ENCODE measurements at places on chromosomes 2 and 18.

DNA sequence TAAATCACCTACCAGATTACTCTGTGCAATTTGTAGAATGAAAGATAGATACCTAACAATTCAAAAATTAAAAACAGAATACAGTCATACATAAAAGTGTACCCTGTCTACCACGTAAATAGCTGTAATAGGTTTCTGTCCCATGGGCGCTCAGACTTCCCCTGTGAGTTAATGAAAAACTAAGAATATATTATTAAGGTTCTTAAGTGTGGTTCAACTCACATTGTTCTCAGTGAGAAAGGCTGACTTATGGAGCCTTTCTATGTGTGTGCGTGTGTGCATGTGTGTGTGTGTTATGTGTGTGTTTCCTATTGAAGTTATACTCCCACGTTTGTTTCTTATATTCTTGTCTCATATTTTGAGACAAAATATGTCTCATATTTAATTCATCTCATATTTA, 114.6 kb upstream of the CD302 start:
- no peak for DNase-seq

DNA sequence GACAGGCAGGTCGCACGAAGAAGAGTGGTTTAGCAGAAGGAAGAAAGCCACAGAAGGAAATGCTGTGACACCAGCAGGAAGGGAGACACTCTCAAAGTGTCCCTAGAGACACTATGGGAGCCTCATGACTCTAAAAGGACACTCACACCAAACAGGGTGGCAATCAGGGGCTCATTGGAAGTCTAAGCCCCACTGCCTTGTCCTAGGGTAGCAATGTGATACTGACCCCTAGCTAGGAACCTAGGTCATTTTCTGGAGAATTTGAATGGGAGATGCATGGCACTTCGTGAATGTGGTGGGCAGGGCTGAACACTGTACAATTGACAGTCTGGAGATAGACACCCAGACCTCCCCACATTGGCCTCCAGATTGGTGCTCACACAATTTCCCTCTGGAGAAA, 385.0 kb downstream of the EIPR1 start:
- DNase-seq = no peak

DNA sequence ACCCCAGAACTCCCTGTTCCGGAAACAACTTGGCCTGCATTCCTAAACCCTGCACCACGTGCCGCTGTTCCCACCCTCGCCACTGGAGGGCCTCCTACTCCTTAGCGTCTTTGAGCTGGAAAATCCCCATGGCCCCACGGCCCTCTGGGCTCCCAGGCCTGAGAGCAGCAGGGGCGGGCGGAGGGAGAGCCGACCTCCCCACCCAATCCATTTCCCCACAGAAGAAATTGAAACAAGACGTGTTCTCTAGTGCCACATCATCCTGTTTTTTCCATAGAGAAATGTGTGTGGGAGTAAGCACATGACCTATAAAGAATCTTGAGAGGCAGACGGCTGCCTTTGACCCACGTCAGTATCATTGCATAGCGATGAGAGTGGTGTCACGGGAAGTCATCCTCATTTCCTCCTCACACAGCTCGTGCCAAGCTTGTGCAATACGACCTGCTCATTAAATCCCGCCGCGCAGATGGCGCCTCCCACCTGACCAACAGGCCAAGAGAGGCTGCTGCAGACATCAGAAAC, 79.2 kb downstream of the LAMA1 start:
- no peak for DNase-seq

- no peak for DNase-seq
These were observed 1.2 kb downstream of the STON1 start for GRCh38 chr2:48531141-48531648.

DNA sequence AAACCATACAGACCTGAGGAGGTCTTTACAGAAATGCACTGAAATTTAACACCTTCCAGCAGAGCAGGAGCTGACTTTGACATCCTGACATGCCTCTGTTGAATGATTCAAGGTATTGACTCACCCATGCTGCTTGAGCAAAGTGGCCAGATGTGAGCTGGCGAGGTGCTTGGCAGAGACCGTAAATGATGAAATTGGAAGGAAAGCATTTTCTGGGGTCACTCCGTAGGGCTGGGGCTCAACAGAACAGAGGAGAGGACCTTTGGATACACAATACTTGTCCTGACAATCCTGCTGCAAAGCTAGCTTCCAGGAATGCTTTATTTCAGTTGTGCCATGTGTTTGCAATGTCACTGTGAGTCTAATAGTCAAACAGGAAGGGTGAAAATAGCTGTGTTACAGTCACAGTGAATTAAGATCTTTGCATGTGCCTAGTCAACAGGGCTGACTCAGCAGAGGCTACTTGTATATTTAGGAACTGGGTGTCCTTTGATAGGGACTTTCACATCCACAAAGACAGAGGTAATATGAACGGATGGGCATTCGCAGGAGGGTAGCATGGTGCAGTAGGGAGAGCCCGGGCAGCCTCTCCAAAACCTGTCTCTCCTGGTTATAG, 31.6 kb upstream of the NCK2 start:
- DNase-seq = no peak

- no peak for DNase-seq
These were observed 229.4 kb upstream of the MMADHC start for GRCh38 chr2:149816756-149817551.

DNA sequence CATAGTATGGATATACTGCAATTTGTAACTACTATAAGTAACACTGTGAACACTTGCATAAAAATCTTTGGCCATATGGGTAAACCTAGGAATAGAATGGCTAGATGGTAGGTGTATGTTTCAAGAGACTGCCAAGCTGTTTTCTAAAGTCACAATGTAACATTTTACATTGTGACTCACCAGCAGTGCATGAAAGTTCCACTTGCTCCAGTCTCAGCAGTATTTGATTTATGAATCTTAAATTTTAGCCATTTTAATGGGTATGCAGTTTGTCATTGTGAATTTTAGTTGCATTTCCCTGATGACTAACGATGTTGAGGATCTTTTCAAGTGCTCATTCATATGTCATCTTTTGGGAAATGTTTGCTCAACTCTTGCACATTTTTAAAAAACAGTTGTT, 86.1 kb downstream of the FARSB start:
- no peak for DNase-seq

- DNase-seq = no peak
These were observed 718.8 kb upstream of the SOX11 start for GRCh38 chr2:4973354-4973753.

GRCh38 chr2:229686122-229686919, 28.0 kb downstream of the DNER start:
- no peak for DNase-seq

- DNase-seq = peak; percentile 79
These were observed 74.6 kb upstream of the SP3 start for GRCh38 chr2:174039551-174040416.

DNA sequence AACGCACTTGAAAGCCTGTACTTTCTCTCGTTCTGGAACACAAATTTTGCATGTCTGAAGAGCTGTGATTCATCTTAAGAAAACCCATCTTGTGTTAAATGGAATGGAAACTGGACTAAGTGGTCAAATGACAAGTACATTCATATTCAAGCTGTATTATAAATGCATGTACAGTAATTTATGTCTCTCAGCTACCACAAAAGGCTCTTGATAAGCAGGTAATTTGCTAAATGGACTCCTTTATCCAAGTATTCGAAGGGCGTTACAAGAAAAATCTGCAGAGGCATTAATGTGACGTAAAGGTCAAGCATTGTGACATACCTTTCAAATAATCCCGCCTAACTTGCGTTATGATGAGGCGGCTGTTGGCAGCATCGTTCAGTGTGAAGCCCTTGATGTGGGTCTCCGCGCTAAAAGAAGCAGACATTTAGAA, 66.6 kb downstream of the ABCG8 start:
- no peak for DNase-seq

GRCh38 chr2:235729557-235729947, 235.7 kb downstream of the AGAP1 start:
- no peak for DNase-seq

DNA sequence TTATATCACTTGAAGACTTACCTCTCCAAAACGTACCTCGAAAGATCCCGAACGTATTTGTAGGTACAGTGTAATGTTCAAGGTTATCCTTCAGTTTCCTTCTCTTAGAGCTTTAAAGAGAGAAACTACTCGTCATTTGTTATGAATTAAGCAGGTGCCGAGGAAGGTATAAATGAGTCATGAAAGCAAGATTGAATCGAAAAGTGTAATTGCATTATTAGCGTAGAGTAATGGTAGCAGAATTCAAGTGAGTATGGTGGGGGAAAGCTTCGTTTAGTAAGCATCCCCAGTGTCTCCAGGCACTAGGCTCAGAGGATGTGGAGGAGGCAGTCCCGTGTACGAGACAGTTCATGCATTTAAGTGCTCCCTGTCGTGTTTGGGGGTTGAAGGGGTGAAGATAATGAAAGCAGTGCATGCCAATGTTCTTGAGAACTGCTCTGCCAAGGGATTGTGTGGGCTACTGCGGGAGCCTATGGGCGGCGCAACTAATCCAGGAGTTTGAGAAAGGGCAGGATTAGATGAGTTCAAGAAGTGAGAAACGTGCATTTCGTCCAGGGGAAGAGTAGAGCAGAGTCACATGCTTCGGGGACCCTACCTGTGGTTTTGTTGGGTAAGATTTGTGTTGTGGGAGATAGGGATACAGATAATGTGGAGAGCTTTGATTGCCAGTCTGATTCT, 858 bp downstream of the POLR1B start:
- DNase-seq = no peak

GRCh38 chr2:59726228-59727120, 827.0 kb downstream of the BCL11A start:
- no peak for DNase-seq

DNA sequence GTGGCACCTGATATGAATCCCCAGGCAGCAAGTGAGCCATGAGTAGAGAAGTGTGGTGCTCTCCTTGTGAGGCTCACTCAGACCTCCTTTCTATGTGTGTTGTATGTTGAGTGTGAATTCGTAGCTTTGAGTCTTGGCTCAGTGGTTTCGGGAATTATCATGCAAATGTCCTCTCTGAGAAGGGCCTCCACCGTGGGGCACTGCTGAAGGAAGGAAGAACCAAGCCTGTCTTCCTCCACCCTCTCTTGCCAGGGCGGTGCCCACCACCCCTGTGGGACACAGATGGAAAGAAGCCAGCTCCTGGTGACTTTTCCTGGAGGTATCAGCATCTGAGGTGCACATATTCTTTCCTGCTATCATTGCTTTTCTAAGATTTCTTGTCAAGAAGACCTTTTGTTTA, 156.1 kb downstream of the MYT1L start:
- DNase-seq = no peak

DNA sequence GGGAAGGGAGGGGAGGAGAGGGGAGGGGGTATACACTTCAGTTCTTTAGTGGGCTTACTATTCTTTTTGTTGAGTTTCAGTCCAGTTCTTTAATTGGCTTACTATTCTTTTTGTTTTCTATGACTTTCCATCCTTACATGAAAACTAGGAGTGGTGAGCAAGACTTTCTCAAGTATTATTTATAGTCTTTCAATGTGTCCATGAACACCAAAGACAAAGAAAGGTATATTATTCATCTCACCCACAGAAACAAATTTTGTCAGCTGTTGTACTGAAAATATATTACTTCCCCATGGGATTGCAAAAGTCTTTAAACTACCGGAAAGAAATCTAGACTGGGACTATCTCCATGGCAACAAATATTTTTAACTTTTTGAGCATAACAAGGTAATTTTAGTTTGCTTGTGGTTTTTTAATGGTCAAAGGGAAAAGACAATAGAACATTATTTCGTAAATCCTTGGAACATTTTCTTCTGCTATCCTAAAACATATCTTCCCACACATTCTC, 17.6 kb downstream of the ADAM17 start:
- no peak for DNase-seq
